ENCODE measurements at places on chromosomes 4 and X.

GRCh38 chr4:183332447-183332846 lies 10.2 kb upstream of the CLDN24 start:
- no peak for DNase-seq

- DNase-seq: no peak
Observed at GRCh38 chr4:97027728-97028410, 1115.4 kb downstream of the STPG2 start.

DNA sequence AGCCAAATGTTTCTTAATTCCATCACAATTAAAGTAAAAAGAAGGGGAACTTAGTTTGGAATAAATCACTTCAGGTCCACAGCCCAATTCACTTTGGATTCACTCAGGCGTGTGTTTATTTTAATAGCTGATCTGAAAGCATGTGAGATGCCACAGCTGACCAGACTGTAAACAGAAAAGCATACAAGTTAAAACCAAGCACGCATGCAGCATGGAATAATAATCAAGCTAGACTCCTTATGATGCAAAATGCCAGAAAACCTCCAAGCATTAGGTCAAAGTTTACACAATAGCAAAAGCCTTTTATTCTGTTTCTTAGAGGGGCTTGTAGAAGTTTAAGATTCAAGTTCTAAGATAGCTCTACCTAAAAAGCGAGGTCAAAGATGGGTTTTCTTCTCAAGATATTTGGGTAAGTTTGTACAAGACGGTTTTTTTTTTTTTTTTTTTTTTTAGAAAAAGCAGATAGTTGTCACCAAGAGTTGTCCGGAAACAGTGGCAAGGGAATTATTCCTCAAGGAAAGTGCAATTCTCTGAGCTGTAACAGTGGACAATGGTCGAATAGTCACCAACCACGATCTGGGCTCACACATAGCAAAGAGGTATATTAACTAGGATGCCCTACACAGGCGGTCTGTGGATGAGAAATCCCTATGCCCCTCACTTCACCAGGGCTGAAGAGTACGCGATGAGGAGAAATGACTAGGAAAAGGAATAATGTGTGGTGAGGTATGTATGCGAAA lies 763 bp upstream of the PRRG1 start:
- no peak for DNase-seq

DNA sequence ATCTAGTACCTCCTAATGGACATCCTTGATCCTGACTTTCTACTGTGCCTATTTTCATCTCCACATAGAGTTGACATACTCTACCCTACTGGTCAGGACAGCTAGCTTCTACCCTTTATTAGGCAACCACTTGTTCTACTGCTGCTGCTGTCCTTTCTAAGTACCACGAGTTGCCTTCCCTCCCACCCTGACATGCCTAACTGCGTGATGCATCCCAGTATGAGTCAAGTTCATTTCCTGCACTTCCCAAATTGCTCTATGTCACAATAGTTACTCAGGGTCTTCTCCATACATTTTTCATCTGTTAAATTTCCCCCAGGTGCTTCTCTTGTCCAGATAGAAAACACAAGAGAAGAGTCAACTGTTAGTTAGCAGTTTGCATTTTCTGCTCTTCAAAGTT lies 133.4 kb downstream of the TBC1D19 start:
- DNase-seq: no peak

- no peak for DNase-seq
Observed at GRCh38 chr4:147788791-147789190, 56.9 kb downstream of the ARHGAP10 start.

DNA sequence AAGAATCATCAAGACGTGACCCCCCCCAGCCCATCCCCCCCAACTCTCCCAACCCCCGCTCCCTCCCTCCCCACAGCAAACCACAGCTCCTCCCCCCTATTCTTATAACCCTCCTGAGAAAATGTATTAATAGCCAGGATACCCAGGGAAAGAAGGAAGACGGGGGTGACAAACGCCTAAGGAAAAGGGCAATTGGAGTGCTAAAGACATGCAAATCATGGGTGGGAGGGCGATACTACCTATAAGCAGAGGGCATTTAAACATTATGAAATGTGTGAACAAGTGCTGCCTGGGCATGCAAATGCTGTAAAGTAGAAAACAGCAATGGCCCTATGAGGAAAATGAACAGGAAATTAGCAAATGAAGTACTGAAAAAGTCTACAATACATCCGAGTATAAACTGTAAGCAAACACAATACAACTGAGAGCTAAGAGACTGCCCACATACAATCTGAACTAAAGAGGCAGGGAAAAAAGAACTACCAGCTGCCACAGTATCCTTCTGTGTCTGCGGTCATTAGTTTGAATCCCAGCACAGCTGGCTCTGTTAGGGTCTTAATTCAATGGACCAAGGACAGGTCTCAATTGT lies 2.4 kb downstream of the CXXC4 start:
- no peak for DNase-seq

- DNase-seq: no peak
Observed at GRCh38 chr4:142130666-142131065, 494.3 kb downstream of the IL15 start.

DNA sequence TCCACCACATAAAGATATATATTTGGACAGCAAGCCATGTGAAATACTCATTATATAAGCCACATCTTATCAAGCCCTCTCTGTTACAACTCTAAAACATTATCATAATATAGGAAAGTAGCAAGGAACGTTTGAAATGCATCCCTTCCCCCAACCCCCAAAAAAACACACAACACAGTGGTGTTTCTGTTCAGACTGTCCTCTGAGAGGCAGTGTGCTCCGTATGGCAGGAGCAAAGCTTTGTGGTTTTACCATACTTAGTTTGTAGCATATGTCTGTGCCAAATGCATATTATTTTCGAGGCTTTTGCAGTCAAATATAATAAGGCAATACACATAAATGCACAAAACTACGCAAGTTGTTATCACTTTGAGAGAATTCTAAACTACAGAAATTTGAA lies 194.2 kb downstream of the RAPGEF2 start:
- DNase-seq: no peak

GRCh38 chr4:946103-946450 lies 13.8 kb downstream of the TMEM175 start:
- DNase-seq: no peak

GRCh38 chr4:26459054-26459755 lies 31.1 kb downstream of the CCKAR start:
- DNase-seq: no peak

DNA sequence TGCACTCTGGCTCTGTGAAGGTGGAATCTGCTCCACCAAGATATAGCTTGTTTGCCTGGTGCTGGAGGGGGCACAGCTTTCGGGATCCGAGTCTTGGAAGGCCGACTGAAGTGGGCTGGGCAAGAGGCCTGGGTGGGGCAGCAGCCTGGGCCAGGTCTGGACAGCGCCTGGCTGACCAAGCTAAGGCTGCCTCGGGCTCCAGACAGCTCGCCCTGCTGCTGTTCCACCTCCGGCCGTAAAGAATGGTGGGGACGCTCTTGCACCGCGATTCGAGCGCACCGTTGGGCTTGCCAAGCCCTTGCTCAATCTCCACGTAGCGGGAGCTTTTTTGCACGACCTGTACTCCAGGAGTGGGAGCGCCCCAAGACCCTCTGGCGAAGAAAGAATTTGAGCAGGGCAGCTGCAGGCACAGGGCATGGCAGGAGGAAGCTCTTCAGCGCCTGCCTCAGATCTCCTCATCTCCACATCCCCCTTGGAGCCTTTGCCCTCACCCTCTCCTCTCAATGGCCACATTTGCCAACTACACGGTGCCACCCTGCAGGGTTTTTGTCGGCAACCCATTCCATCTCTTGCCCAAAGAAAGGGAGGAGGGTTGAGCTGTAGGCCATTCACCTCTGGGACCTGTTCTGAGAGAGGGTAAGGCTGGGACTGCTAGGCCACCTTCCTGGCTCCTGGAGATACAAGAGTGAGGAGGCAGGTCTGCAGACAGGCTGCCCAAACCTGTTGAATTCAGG lies 18.9 kb downstream of the CNGA2 start:
- DNase-seq: no peak

DNA sequence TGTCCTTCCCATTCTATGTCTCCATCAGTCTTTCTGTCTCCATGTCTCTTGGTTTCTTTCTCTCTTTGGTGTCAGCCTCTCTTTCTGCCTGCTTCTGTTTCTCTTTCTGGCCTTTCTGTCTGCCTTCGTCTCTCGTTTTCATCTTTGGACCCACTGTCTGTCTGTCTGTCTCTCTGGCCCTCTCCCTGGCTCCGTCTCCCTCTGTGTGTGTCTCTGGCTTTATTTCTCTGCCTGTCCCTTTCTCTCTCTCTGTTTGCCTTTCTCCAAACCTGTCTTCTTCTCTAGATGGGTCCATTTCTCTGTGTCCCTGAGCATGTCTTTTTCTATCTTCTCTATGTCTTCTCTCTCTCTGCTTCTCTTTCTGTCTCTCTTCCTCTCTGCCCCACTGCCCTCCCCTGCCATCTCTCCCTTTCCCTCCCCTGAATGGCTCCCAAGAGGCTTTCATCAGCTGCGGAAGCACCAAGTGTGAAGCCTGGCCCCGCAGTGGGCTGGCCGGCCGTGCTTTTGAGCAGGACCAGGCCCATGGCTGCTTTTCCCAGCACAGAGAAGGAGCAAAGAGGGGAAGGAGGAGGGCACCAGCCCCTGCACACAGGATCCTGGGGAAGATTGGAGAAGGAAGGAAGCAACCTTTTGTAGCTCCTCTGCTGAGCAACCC lies 57.4 kb downstream of the PJA1 start:
- no peak for DNase-seq

- no peak for DNase-seq
Observed at GRCh38 chr4:25213347-25213979, 20.4 kb upstream of the PI4K2B start.

GRCh38 chr4:158255727-158256324 lies 45.5 kb downstream of the TMEM144 start:
- DNase-seq: no peak

DNA sequence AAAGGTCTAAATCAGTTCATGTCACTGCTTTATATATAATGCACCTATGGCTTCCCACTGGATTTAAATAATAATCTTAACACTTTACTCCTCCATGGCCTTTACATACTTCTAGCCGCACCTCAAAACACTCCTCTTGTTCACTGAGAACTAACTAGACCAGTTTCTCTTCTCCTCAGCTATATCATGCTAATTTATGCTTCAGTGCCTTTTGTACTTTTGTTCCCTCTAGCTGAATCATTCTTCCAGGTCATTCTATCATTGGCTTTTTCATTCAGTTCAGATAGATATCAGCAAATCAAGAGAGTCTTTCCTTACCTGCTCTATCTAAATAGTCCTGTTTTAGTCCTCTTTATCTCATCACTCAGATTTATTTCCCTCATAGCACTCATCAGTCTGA lies 64.2 kb downstream of the TET2 start:
- DNase-seq: no peak

DNA sequence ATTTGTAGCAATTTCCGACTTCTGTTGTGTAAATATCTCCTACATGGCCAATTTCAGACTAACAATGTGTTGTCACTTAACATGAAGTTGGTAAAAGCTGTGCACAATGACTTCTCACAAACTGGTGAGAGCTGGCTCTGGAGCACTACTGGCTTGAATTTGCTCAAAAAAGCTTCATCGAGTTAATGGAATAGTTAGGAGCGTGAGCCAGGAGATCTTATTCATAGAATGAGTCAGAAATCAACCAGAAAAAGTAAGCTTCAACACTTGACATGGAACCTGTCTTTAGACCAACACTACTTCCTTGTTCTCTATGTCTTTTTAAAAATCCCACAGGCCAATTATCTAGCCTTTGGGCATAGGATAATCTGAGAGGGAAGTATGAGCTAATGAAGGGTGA lies 7.9 kb upstream of the CHRDL1 start:
- no peak for DNase-seq

GRCh38 chrX:67544281-67545035 lies 637 bp downstream of the AR start:
- DNase-seq: no peak

DNA sequence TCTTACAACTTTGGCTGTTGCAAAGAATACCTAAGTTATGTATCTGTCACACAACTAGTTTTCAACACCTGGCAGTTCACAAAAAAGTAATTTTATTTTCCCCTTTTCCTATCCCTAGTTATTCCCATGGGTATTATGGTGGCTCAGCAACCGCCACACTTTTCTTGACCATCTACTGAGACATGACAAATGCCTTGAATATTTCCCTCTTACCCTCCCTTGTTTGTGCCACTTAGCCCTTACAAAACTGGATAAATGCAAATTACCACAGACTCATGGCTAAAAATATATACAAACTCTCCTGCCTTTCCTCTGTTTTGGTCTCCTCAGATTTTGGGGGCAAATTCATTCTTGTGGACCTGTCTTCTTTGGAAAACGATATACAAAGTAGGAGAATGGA lies 72.1 kb downstream of the AMOT start:
- no peak for DNase-seq

DNA sequence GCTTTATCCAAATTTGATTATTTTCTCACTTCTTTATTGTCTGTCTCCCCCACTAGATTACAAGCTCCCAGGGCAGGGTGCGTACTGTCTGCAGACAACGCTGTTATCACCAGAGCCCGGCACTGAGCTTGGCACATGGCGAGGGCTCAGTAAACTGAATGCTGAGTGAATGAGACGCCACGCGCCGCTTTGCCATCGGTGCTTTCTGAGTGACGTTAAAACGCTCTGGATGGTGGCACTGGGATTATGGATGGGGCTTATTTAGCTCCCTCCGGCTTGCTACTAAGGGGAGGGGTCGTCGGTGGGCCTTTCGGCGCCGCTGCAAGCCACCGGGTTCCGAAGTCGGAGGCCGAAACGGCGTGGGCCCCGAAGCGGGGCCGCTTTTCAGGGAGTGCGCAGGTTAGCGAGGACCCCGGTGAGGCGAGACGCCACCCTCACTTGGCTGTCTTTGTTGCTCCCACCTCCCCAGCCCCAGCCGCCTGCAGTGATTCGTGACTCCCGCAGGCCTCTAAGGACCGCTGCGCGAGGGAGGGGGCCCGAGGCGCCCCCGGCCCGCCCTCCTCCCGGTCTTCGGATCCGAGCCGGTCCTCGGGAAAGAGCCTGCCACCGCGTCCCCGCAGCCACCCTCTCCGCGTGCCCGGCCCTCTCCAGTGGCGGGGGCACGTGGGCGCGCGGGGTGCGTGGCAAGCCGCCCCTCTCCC lies 569 bp upstream of the FHL1 start:
- no peak for DNase-seq

GRCh38 chr4:82042042-82042441 lies 331.7 kb downstream of the HNRNPD start:
- no peak for DNase-seq

- DNase-seq: no peak
Observed at GRCh38 chrX:10755439-10756334, 135.3 kb upstream of the MID1 start.

GRCh38 chrX:36534900-36535299 lies 473.3 kb upstream of the FAM47C start:
- DNase-seq: no peak

GRCh38 chr4:46524751-46525150 lies 134.8 kb upstream of the GABRA2 start:
- no peak for DNase-seq

- no peak for DNase-seq
Observed at GRCh38 chr4:184355111-184355604, 119.2 kb downstream of the IRF2 start.

DNA sequence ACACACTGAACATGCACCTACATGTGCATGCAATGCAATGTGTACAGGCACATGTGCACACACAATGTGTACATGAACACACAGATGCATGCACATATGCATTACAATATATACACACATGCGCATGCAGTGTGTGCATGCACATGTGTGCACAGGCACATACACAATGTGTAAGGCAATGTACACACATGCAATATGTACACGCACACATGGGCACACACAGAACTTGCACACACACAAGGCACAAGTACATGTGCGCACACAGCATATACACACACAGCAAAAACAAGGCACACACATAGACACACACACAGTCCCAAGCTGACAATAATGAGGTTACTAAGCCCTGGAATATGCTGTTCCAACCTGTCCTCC lies 76.3 kb downstream of the EVC2 start:
- DNase-seq: no peak

- DNase-seq: no peak
Observed at GRCh38 chrX:42090395-42090794, 167.0 kb upstream of the CASK start.

Measured in stimulated activated CD4-positive, alpha-beta T cell treated with anti-CD3 and anti-CD28 coated beads, Interleukin-15, amount 100 ng/mL, for 1 hour (primary cell).